Immature natural killer cell (primary cell): ENCODE measurements at places on chromosomes 2 and 18. TPM values are rescaled to one million over a fixed set of nuclear protein-coding genes. Genes with fewer than 3 reads are reported as not detected.

- no peak for DNase-seq
- peaks cover 5% of the 10 kb centered on the region for H3K36me3 ChIP-seq
- H3K4me3 ChIP-seq: no peak overlapping the region
- no peak overlapping the region for H3K27ac ChIP-seq
These were observed 118.2 kb downstream of the ZNF516 start for GRCh38 chr18:76376668-76377358.

- no peak for DNase-seq
- H3K27ac ChIP-seq: no peak overlapping the region
These were observed 36.3 kb downstream of the NEURL3 start for GRCh38 chr2:96468904-96469303.

DNA sequence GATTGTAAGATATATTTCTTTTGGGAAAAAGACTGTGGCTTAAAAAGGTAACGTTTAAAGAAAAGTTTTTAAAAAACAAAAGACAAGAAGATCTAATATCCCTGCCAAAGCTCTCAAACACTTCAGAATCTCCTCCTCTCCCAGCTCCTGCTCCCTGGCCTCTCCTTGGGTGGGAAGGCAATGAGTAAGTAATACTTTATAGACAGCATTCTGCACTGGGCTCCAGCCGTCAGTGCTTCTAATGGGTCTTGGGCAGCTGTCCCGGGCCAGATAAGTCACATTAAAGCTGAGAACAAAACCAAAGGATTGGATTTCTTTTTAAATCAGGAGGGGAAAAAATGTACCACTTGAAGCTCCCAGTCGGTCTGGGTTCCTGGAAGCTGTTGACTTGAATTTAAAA, 133.7 kb downstream of the ALPK2 start:
- DNase-seq: no peak
- no peak overlapping the region for H3K4me3 ChIP-seq
- no peaks in the 10 kb centered on the region for H3K36me3 ChIP-seq
- H3K4me1 ChIP-seq: peaks cover 8% of the 10 kb centered on the region
- peaks cover 4% of the 10 kb centered on the region for H3K27me3 ChIP-seq

The LYPD6B gene
- not detected for polyA plus RNA-seq

The GALNT13 gene
- not detected for polyA plus RNA-seq

DNA sequence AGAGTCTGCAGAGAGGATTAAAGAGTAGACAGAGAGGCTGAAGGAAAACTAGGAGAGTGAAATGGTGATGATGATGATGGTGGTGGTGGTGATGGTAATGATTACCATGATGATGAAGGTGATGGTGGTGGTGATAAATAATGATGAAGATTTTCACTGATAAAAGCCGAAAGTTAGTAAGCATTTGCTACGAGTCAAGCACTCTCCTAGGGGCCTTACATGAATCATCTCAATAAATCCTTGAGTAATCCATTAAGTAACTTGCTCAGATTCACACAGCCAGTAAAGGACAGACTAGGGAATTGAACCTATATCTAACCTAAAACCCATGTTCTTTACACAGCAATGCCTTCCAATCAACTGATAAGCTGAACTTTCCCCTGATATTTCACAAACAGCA, 106.7 kb upstream of the PGAP1 start:
- peaks cover 12% of the 10 kb centered on the region for H3K27me3 ChIP-seq
- peaks cover 68% of the 10 kb centered on the region for H3K4me1 ChIP-seq
- H3K36me3 ChIP-seq: peaks cover 21% of the 10 kb centered on the region
- no peak overlapping the region for H3K27ac ChIP-seq

The IKZF2 gene
- 13.6 TPM for polyA plus RNA-seq

The AUP1 gene
- polyA plus RNA-seq: 126 TPM

The COBLL1 gene
- not detected for polyA plus RNA-seq

DNA sequence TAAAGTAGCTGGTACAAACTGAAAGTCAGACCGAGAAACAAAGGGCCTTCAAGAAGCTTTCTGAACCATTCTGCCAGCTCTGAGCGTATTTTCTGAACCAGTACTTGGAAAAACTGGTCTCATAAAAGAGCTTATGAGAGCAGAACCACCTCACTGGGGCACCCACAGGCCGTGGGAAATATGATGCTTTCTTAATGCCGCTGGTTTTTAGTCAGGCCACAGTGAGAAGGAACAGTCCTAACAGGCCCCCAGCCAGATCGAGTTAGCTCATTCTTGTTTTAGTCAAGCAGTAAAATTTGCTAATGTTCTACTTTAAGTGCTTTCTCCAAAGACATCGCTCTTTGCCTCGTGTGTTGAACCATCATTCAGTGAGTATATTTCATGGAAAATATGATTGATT, 12.7 kb upstream of the NOSTRIN start:
- no peak overlapping the region for H3K27ac ChIP-seq
- peaks cover 3% of the 10 kb centered on the region for H3K36me3 ChIP-seq
- H3K27me3 ChIP-seq: peaks cover 6% of the 10 kb centered on the region
- DNase-seq: no peak
- no peaks in the 10 kb centered on the region for H3K4me1 ChIP-seq

DNA sequence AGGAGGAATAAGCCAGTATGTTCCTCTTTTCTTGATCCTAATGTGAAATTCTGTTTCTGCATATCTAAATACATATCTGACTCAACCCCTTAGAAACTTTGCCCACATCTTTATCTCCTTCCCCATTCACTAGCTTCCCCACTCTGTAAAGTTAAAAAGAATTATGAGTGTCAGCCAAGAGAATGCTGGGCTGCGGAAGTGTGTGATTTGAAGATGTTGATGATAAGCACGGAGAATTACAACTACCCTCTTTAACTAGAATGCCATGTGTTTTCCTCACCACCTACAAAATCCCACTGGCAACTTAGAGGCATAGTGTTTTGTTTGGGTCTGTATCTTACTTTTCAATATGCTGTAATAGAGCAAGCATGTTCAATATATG, 490.4 kb upstream of the FANCL start:
- H3K27ac ChIP-seq: no peak overlapping the region
- H3K36me3 ChIP-seq: no peaks in the 10 kb centered on the region
- no peaks in the 10 kb centered on the region for H3K4me1 ChIP-seq
- H3K27me3 ChIP-seq: no peaks in the 10 kb centered on the region
- no peak for DNase-seq
- H3K4me3 ChIP-seq: no peak overlapping the region

GRCh38 chr2:96762529-96763311, 2.0 kb downstream of the CNNM4 start:
- H3K4me3 ChIP-seq: peak overlapping the region; percentile 80
- H3K27me3 ChIP-seq: no peaks in the 10 kb centered on the region
- H3K27ac ChIP-seq: peak overlapping the region; percentile 62
- H3K4me1 ChIP-seq: peaks cover 55% of the 10 kb centered on the region

The CCDC150 gene
- polyA plus RNA-seq: not detected

GRCh38 chr2:123762221-123762620, 262.9 kb upstream of the CNTNAP5 start:
- no peak for DNase-seq
- H3K4me1 ChIP-seq: peaks cover 8% of the 10 kb centered on the region
- no peak overlapping the region for H3K27ac ChIP-seq

GRCh38 chr18:58222432-58223125, 178.6 kb downstream of the NEDD4L start:
- no peak overlapping the region for H3K4me3 ChIP-seq
- no peaks in the 10 kb centered on the region for H3K4me1 ChIP-seq
- no peaks in the 10 kb centered on the region for H3K36me3 ChIP-seq
- H3K27me3 ChIP-seq: peaks cover 4% of the 10 kb centered on the region

The TBR1 gene
- not detected for polyA plus RNA-seq

DNA sequence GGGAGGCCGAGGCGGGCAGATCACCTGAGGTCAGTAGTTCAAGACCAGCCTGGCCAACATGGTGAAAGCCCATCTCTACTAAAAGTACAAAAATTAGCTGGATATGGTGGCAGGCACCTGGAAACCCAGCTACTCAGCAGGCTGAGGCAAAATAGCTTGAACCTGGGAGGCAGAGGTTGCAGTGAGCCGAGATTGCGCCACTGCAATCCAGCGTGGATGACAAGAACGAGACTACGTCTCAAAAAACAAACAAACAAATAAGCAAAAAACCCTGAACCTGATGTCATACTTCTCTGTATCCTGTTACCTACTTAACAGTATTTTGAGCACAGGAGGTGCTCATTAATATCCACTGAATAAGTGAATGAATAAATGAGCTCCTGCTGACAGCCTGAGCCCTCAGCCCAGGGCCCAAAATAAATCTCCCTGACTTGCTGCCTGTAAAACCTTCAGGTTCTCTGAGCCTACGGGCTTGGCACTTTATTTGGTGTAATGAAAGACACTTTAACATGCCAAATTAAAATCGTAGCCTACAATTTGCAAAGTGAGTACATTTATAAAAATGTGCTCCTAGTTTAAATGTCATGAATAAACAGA, 215.1 kb downstream of the ZNF385B start:
- no peak overlapping the region for H3K4me3 ChIP-seq
- H3K27ac ChIP-seq: no peak overlapping the region
- no peaks in the 10 kb centered on the region for H3K36me3 ChIP-seq
- no peaks in the 10 kb centered on the region for H3K4me1 ChIP-seq
- DNase-seq: no peak

The FLACC1 gene
- 0.46 TPM for polyA plus RNA-seq

The MATN3 gene
- polyA plus RNA-seq: not detected

The CYS1 gene
- not detected for polyA plus RNA-seq

- H3K4me1 ChIP-seq: no peaks in the 10 kb centered on the region
- H3K36me3 ChIP-seq: no peaks in the 10 kb centered on the region
These were observed 1.7 kb downstream of the ALLC start for GRCh38 chr2:3659447-3660432.

DNA sequence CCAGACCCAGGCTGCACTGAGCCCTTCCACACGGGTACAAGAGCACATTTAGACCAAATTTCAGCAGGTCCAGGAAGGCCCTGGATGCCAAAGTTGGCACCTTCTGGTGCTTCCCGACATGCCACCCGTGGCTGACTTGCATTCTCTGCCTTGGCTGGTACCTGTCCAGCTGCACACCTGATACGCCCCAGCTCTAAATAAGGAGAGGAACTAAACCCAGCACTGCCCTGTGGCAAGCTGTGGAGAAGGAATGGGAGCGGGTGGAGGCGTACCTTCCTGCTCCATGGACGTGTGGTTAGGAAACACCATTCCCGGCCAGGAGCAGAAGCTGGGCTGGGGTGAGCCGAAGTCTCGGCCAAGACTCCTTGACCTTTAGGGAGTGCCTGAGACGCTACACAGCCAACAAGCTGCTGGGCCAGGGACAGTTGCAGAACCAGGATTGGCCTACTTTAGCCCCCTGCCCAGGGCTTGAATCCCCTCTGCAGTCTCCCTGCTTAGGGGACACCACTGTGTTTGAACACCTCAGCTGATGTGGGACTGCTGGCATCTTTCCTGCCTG, 86.5 kb upstream of the TAF1B start:
- peaks cover 88% of the 10 kb centered on the region for H3K4me1 ChIP-seq
- H3K27me3 ChIP-seq: peaks cover 14% of the 10 kb centered on the region
- H3K36me3 ChIP-seq: no peaks in the 10 kb centered on the region
- H3K4me3 ChIP-seq: peak overlapping the region; percentile 43
- no peak for DNase-seq

The DNER gene
- polyA plus RNA-seq: not detected

DNA sequence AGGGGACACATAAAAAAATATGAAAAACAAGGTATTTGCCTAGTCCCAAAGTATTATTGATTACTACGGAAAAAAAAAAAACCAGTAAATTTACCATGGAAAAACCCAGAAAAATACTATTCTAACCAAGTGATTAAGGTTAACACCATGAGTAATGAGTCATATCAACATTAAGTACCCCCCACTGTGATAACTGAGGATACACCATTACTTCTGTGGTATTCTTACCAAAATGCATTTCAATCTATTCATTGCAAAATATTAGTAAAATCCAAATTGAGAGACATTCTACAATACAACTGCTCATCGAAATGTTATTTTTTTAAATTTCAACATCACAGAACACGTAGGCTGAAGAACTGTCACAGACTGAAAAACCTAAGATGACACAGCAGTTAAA, 669.8 kb downstream of the ZEB2 start:
- peaks cover 2% of the 10 kb centered on the region for H3K27me3 ChIP-seq
- no peak overlapping the region for H3K27ac ChIP-seq
- no peaks in the 10 kb centered on the region for H3K4me1 ChIP-seq
- DNase-seq: no peak

GRCh38 chr2:54952978-54953456, 97.2 kb downstream of the RTN4 start:
- H3K4me1 ChIP-seq: peaks cover 53% of the 10 kb centered on the region
- no peak overlapping the region for H3K4me3 ChIP-seq
- no peak overlapping the region for H3K27ac ChIP-seq
- peaks cover 3% of the 10 kb centered on the region for H3K27me3 ChIP-seq

- H3K4me3 ChIP-seq: no peak overlapping the region
- no peak overlapping the region for H3K27ac ChIP-seq
- H3K36me3 ChIP-seq: no peaks in the 10 kb centered on the region
- DNase-seq: no peak
- no peaks in the 10 kb centered on the region for H3K27me3 ChIP-seq
- no peaks in the 10 kb centered on the region for H3K4me1 ChIP-seq
These were observed 152.8 kb upstream of the FIGN start for GRCh38 chr2:163888591-163888990.

The SLC40A1 gene
- 2.3 TPM for polyA plus RNA-seq

The LBX2 gene
- not detected for polyA plus RNA-seq

The POTEC gene
- not detected for polyA plus RNA-seq

DNA sequence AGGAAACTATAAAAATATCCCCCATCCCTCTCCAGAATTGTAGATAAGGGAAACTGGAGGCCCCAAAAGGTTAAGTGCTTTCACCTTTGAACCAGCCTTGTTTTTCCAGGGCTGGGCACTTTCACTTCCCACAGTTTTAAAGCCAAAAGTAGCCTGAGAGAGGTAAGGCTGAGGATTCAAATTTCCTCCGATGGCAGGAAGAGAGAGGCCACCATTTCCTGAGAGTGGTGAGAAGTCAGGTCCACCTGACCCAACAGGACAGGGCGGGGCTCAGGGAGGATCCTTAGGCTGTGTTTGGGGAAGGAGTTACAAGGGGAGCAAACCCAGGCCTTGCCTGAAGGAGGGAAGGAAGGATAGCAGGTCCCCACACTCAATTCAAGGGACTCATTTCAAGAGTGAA, 4.7 kb upstream of the TEX261 start:
- H3K27ac ChIP-seq: no peak overlapping the region
- DNase-seq: no peak
- H3K27me3 ChIP-seq: peaks cover under 1% of the 10 kb centered on the region

- peaks cover 47% of the 10 kb centered on the region for H3K4me1 ChIP-seq
- H3K27me3 ChIP-seq: peaks cover 73% of the 10 kb centered on the region
- H3K36me3 ChIP-seq: peaks cover 43% of the 10 kb centered on the region
- peak overlapping the region; percentile 99 for H3K4me3 ChIP-seq
- peak; percentile 26 for DNase-seq
These were observed 2.8 kb downstream of the ZFP36L2 start for GRCh38 chr2:43223521-43224001.

GRCh38 chr2:36544638-36545338, 53.2 kb downstream of the FEZ2 start:
- no peaks in the 10 kb centered on the region for H3K27me3 ChIP-seq
- no peak overlapping the region for H3K27ac ChIP-seq
- peaks cover 53% of the 10 kb centered on the region for H3K4me1 ChIP-seq
- DNase-seq: no peak
- H3K4me3 ChIP-seq: no peak overlapping the region
- H3K36me3 ChIP-seq: peaks cover 15% of the 10 kb centered on the region

The CNRIP1 gene
- polyA plus RNA-seq: not detected

The THSD7B gene
- polyA plus RNA-seq: not detected

The CTLA4 gene
- polyA plus RNA-seq: 1.1 TPM
